ENCODE measurements at places on chromosomes 4 and X.

DNA sequence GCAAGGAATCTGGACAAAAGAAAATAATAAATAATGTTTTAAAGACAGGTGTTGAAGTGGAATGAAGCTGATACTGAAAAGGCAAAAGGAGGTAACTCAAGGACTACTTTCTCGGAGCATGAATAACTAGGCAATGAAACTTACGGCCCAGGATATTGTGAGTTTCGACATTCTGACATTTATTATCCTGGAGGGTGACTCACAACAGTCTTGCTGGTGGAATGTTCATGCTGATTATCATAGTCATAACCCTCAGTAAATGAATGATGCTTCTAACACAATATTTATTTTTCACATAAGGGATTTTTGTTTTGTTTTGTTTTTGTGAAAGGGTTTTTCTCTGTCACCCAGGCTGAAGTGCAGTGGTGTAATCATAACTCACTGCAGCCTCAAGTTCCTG is 147.0 kb upstream of the HPGD start:
- peak; percentile 77 for DNase-seq

GRCh38 chr4:183430317-183430993 is 14.0 kb upstream of the CDKN2AIP start:
- DNase-seq, result no peak

DNA sequence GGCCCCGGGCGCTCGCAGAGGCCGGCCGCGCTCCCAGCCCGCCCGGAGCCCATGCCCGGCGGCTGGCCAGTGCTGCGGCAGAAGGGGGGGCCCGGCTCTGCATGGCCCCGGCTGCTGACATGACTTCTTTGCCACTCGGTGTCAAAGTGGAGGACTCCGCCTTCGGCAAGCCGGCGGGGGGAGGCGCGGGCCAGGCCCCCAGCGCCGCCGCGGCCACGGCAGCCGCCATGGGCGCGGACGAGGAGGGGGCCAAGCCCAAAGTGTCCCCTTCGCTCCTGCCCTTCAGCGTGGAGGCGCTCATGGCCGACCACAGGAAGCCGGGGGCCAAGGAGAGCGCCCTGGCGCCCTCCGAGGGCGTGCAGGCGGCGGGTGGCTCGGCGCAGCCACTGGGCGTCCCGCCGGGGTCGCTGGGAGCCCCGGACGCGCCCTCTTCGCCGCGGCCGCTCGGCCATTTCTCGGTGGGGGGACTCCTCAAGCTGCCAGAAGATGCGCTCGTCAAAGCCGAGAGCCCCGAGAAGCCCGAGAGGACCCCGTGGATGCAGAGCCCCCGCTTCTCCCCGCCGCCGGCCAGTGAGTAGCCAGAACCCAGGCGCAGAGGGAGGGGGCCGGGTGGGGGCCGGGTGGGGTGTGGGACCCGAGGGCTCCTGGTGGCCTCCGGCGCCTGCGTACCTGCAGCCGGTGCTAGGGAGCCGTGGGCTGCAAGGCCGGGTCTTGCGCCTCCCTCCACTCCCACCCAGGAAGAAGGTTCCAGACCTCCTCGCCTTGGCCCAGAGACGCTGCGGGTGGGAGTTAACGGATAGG is 534 bp downstream of the MSX1 start:
- DNase-seq, result no peak

DNA sequence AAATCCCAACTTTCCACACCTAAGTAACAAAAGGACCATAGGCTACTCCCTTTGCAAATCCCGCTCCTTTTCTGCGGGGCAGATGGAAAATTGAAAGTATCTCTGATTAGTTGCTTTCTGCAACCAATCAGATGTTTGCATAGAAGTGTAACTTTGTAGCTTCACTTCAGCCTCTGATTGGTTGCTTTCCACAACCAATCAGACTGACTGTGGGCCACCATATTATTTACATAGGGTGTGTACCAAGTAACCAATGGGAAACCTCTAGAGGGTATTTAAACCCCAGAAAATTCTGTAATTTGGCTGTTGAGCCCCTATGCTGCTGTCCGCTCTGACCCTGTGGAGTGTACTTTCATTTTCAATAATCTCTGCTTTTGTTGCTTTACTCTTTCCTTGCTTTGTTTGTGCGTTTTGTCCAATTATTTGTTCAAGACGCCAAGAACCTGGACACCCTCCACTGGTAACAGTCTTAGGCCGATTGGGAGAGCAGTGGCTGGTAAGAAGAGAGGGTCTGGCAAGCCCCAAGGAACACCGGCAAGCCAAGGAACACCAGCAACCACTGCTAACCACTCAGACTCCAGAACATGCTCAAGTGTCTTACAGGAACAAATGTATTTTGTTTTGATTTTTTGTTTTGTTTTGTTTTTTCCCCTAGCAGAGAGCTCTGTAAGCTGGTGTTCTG is 125.5 kb upstream of the MAP3K15 start:
- no peak for DNase-seq

- DNase-seq, result no peak
These were observed 28.1 kb downstream of the DGKK start for GRCh38 chrX:50442426-50443116.
